ENCODE measurements at places on chromosomes 5 and 9.

DNA sequence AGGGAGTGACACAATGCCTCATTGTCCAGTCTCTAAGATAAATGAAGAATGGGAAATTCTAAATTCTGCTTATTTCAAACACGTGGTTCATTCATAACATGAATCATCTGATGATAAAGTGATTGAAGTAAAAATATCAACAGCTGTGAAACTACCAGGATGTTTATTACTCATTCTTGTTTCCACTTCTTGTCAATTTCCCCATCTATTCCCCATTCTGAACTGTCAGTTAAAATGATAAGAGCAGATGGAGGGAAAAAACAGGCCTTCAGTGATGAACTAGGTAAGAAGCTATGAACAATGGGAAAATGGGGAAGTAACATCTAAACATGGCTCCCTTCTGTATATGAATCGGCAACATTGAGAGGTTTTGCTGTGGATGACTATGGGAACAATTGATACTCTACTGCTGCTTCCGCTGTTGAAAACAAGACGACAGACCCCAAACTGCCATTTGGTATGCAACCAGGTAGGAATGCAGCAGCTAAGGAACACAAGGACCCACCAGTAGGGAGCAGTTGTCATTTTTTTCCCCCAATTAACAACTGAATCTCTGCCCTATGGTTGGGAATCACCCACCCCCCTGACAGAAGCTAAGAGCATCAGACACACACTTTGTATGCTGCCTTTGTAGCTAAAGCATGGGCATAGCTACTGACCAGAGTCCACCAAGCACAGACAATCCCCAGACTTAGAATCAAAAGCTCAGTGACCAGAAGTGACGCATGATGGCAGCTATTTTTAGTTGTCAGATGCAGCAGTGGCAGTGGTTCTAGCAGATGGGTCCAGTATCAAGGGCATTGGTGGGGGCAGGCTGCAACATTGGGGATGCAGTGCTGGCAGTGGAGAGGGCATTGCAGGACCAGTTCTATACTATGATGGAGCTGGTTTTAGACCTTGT lies 52.9 kb upstream of the ZNF366 start:
- DNase-seq = no peak

DNA sequence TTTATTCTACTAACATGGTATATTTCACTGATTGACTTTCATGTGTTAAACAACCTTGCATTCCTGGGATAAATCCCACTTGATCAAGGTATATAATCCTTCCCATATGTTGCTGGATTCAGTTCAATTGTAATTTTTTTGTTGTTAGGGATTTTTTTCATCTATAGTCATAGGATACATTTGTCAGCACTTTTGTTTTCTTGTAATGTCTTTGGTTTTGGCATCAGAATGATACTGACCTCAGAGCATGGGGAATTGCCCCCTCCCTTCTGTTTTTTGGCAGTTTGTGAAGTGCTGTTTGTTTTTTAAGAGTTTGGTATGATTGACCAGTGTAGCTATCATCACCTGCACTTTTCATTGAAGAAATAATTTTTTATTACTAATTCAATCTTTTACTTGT lies 176.8 kb upstream of the RASEF start:
- DNase-seq = no peak

DNA sequence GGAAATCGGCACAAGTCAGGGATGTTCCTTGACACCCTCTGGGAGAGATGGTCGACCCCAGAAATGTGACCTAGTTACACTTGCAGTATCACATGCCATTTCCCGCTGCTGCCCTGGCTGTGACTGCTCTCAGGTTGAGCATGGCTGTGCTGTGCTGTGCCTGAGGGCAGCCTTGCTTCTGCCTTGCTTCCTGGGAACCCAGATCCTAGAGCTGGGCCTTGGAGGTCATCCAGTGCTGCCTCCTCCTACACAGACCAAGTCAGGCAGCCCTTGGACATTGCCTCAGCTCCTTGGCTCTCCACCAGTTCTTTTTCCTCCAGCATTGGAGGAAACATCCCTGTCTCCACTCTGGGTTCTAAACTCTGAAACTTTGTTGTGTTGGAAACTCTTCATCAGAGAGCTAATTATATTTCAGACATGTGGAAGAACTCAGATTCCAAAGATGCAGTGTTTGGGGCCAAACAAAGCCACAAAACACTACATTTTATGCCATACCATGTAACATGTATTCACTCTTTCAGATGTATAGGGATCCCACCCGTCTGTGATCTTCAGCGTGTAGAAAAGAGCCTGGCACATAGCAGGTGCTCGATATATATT lies 6.1 kb downstream of the MAMDC2 start:
- DNase-seq = no peak

DNA sequence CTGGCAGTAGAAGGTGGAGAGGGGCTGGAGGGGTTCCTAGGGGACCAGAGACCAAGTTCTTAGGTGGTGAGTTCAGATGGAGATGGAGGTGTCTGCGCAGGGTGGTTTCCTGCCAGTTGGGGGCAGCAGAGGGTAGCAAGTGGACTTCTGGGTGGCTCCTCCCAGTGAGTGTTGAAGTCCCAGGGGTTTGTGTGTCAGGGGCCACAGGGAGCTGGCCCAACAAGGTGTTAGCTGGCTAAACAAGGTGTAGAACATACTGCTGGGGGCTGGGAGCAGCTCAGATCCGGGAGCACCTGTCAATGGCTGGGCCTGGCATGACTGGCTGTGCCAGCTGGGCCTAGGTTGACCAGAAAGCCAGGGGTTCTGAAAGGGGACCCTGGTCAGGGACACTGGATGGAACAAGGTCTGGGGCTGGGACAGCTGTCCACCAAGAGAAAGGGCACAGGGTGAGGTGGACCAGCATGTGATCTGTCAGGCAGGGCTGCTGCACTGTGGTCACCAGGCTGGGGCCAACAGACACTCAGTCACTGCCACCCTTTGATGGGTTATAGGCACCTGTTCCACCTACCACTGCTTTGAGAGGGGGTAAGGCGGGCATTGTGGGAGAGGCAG lies 35.6 kb downstream of the DAB2IP start:
- peak; percentile 70 for DNase-seq

DNA sequence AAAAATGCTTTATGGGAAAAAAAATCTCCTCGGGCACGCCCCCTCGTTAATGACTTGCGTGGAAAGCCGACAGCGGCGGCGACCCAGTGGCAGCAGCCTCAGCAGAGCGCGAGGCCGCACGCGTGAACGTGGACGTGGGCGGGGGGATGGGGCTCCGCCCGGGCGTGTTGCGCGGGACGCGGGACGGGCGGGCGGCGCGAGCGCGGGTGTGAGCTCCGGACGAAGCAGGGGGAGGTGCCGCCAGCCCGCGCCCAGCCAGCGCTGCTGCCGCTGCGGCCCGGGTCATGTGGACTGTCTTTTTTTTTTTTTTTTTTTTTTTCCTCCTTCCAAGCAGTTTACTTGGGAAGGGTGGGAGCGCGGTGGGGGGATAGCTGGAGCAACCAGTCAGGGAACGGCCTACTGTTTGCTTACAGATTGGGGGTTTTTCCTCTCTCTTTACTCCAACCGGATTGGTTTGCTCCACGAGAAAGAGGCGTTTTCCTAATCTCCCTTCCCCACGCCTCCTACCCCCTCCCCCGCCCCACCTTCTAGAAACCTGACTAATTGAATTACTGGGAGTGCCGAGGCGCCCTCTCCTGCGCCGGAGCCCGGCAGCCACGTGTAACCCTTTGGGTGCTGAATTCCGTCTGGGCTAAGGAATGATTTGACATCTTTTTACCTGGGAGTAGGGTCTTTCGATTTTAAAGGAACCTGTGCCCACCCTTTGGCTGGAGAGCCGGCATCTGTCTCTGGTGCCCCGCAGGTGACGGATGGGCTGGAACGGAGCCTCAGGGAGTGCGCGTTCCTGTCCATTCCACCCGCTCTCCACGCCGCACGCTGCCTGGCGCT lies 1.7 kb upstream of the EFNA5 start:
- no peak for DNase-seq

DNA sequence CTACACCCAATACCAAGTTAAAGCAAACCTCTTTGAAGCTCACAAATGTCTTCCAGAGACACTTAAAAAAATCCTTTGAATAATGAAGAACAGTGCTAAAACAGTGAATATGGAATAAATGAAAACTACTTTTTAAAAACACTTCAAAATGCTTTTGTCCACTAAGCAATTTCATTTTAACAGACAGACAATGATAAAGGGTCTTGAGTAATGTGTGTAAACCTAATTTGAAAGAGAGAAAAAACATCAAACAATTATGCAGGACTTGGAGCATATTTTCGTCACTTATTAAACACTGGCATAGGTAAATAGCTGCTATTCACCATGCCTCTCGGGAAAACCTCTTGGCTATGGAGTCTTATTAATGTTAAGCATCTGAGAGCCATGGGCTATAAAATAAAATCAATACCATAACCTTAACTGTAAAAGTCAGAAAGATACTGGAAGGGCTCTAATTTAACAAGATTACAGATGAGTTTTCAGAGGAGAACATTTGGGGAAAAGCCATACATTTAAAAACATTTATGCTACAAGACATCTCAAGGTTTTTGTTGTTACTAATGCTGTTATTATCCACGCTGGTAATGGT lies 177.8 kb downstream of the NFIB start:
- no peak for DNase-seq

DNA sequence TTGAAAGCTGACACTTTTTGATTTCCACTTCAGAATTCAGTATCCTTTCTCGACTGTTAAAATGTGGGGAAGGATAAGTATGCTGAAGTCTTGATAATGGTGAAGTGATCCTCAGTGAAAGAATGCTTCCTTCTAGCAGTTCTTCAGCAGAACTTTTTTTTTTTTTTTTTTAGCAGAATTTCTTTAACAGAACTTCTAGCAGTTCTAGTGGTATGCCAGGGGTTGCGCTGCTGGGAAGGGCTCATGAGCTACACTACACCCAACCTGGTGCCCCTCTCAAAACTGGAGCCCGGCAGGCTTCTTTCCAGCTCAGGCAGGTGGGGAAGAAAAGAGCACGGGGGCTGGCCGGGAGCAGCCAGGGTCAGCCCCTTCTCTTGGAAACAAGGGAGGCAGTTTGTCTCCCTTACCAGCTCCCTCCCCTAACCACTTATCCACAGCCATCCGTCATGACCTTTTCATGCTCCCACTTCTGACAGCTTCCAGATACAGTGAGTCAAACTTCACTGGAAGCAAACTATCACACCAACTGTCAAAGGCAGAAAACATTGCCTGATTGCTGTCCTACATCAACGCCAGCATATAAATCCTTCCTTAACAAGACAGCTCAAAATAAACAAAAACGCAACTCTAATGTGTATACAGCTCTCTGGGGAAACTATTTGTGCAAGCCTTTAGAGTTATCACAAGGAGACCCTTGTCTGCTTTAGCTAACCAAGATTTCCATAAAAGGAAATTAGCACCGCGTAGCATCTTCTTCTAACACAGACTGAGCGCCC lies 211.5 kb downstream of the GAPVD1 start:
- no peak for DNase-seq

- peak; percentile 60 for DNase-seq
These were observed 36.6 kb upstream of the MYORG start for GRCh38 chr9:34413231-34413852.

DNA sequence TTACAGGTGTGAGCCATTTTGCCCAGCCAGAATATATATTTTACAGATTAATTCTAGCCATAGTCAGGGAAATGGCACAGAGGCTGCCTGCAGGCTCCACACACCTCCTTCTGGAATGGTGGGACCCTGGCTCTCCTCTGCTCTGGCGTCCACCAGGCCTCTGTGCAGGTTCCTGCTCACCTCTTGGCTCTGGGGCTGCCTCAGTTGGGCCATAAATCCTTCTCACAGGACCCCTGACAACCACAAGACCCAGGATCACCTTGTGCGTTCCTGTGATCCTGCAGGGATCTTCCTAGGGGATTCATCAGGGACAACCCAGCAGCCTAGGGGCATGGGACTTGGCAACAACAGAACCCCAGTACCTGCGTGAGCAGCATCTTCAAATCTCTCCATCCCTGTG lies 93.0 kb upstream of the FSTL4 start:
- DNase-seq = no peak

DNA sequence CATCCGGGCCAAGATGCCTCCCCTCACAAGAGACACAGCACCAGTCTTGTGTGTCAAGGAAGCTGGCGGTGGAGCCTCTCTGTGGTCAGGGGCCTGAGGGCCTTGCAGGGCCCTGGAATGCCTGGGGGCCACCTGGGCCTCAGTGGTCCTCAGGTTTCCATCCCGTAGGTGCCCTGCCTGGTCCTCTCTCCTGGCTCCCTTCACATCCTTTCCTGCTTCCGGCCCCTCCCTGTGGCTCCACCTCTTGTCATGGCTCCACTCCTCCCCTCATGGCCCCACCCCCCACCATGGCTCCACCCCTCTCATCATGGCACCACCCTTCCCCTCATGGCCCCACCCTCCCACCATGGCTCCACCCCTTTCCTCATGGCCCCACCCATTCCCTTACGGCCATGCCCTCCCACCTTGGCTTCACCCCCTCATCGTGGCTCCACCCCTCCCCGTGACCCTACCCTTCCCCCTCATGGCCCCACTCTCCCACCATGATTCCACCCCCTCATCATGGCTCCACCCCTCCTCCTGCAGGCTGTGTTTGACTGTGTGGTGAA lies 175.8 kb downstream of the CACNA1B start:
- DNase-seq = peak; percentile 14

DNA sequence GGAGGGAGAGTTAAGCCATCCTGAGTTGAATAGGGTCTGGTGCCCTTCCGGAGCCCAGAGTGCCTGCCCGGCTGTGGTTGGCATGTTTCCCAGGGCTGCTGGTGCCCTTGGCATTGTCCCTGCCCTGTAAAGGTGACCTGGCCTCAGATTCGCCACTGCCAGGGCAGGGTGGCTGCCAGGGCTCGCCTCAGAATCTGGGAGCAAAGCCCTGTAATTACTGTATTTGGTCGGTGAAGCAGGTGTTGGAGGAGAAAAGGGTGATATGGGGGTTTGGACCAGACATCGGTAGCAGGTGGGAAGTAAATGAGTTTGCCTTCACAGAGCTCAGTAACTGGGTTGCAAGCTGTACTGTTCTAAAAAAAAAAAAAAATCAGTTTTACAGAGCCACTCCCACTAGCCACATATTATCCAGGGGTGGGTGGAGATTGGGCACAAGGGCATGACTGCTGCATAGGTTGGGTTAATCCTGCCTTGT lies 47.6 kb downstream of the RGS3 start:
- DNase-seq = no peak

GRCh38 chr5:151086905-151087360 lies 6.1 kb upstream of the TNIP1 start:
- no peak for DNase-seq

GRCh38 chr5:149203921-149204441 lies 62.7 kb downstream of the ABLIM3 start:
- no peak for DNase-seq

GRCh38 chr5:140236891-140237598 lies 62.1 kb downstream of the CYSTM1 start:
- DNase-seq = no peak

DNA sequence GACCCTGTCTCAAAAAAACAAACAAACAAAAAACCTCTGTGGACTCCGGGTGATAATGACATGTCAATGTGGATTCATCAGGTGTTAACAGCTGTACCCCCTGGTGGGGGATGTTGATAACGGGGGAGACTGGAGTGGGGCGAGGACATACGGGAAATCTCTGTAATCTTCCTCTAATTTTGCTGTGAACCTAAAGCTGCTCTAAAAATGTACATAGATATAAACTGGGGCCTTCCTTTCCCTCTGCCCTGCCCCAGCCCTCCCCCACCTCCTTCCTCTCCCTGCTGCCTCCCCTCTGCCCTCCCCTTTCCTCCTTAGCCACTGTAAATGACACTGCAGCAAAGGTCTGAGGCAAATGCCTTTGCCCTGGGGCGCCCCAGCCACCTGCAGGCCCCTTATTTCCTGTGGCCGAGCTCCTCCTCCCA lies 1.4 kb upstream of the CEL start:
- DNase-seq = no peak
